SK-N-MC (cell line): ENCODE measurements at places on chromosomes 1 and 21.

DNA sequence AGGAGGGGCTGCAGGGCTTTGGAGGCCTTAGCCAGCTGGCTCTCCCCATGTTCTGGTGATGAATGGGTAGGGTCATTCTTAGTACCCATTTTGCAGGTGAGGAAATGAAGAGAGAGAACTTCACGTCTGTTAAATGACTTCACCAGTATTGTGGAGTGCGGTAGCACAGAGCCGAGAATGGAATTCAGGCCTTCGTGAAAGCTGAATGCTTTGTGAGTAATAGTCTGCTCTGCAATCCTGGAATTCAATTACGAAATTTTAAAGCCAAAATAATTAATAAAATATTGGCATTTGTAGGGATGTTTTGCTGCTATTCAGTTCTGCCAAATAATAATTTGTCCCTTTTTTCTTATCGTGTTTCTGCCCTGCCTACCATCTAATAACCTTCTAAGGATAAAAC lies 197.7 kb downstream of the GREM2 start:
- no peak for DNase-seq

- no peak for DNase-seq
Observed at GRCh38 chr1:199784138-199784895, 243.2 kb upstream of the NR5A2 start.

- no peak for DNase-seq
Observed at GRCh38 chr1:95889400-95889799, 655.4 kb downstream of the RWDD3 start.

GRCh38 chr1:106620521-106620954 lies 435.9 kb upstream of the PRMT6 start:
- DNase-seq: no peak

DNA sequence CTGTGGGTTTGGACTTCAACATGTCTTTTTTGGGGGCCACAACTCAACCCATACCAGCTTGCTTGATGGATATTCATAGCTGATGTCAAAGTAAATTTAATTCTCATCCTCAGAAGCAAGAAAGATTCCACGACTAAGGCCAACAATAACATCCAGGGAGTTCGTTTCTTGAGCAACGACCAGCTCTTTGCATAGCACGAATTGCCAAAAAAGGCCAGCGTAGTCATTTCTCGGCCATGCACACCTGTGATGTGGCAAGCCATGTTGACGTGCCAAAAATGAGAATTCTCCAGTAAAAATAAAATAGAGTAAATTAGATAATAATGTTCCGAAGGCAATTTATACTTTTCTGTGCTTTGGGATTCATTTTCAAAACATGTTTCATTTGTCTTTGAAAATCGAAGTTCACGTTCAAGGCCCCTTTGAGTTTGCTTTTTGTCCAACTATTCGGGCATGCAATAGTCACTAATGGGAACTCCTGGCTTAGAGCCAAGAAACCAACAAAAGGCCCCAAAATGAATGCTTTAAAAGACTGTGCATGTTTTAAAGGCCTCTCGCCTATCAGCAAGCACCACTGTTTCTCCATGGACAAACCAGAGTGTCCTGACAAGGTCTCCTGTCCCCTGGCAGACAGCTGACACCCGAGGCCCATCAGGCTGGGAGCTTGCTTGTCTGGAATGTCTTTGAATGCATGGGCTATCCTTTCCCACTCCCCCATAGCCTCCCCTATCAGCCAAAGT lies 14.4 kb upstream of the IGSF5 start:
- DNase-seq: no peak

- no peak for DNase-seq
Observed at GRCh38 chr1:82110366-82111254, 309.9 kb downstream of the ADGRL2 start.

DNA sequence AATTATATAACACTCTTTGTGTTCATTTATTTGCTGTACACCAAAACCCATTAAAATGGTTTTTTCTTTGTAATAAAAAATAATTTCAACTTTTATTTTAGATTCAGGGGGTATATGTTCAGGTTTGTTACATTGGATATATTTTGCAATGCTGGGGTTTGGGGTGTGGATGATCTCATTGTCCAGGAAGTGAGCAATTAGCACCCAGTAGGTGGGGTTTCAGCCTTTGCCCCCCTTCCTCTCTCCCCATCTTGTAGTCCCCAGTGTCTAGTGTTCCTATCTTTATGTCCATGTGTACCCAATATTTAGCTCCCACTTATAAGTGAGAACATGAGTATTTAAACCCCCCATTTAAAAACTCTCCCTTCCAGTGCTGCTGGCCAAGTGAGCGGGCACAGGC lies 184.6 kb downstream of the RHOU start:
- no peak for DNase-seq

DNA sequence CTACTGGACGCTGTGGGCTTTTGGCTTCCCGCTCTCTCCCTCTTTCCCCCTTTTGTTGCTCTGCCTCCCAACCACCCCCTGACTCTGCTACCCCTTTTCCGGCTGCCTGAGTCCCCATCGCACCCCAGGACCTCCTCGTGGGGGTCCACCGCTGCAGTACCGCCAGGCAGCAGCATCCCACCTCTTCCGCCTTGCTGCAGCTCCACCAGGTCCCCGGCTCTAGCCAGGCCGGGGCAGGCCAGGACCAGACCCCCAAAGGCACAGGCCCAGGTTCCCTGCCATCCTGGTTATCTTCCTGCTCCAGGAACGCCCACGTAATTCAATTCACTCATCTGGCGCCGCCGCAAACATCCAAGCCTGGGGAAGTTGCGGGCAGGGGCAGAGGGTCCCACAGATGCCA lies 139.8 kb downstream of the LIPI start:
- no peak for DNase-seq

DNA sequence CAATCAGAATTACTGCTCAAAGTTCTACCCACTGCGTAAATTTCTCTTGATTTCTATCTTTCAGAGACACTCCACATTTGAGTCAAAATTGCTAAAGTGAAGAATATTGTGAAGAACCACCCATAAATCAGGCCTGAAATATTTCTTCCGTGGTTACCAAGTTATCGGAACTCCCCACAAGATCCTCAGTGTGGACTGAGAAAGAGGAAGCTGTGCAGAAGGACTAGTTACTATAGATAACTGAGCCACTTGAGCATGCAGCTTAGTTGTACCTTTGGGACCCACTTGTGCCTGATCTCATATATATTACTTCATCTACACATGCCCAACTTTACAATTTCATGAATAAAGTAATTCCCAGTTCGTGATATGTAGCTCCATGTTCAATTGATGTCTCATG lies 18.4 kb downstream of the RWDD3 start:
- no peak for DNase-seq

GRCh38 chr21:43292041-43292865 lies 123.4 kb downstream of the CRYAA start:
- no peak for DNase-seq

DNA sequence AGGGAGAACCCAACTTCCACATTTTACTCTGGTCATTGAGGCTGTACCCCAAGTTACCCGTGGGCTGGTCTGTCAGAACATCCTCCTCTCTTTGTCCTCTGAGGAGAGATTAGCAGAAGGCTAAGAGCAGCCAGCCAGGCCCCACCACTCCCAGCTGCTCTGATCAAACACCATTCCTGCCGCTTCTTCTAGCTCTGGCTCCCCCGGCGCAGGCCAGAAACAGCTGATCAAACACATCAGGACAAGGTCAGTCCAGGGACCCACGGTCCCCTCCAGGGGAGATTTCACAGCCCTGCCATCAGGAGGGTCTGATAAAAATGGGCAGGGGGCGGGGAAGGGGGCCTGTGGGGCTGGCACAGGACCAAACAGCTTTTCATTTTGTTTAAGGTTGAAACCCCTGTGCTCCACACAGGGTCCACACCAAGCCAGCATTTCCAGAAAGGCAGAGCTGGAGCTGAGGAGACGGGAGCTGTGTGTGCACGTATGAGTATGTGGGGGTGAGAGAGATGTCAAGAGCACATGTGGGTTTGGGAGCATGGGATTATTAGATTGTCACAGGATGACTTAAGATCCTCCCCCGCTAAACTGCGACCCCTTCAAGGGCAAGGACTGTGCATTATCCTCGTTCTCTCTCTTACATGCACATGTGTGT lies 29.9 kb upstream of the EPHA8 start:
- no peak for DNase-seq
